Colonic mucosa (tissue), 4 donors: ENCODE measurements at places on chromosomes 12 and 14. TPM values are rescaled to one million over a fixed set of nuclear protein-coding genes. Genes with fewer than 3 reads are reported as not detected.

DNA sequence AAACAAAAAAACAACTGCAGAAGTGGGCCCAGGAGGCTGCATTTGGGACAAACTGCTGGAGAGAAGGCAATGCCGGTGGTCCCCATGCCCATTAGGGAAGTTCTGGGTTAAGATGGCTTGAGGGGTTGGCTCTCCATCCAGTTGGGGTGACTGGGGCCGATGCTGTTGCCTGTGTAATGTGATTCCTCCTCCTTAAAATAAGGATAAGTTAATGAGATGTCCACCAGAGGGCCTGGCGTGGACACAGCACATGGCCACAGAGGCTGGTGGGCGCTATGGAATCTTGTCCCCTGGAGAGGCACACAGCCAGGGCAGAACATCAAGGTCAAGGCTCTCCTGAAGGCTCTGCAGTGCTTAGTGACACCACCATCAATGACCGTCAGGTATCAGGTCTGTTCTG lies 1.0 kb upstream of the TESC start:
- no peaks in the 10 kb centered on the region for H3K36me3 ChIP-seq
- no peak for DNase-seq
- peaks cover 3% of the 10 kb centered on the region for H3K4me1 ChIP-seq
- peaks cover 31% of the 10 kb centered on the region for H3K27me3 ChIP-seq
- no peak overlapping the region for H3K4me3 ChIP-seq

DNA sequence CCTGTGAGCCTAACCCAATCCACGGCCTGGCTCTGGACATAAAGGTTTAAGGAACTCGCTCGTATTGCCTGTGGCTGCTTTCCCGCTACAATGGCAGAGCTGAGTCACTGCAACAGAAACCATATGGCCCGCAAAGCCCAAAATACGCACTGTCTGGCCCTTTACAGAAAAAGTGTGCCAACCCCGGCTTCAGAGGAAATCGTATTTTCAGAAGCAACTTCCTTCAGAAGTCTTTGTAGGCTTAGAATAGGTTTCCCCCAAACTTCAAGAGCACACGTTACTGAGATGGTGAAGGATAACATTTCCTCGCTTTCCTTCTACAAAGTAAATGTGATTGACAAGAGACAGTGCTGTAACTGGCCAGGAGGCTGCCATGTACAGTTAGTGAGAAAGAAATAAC lies 34.8 kb upstream of the TESC start:
- no peaks in the 10 kb centered on the region for H3K27me3 ChIP-seq
- H3K27ac ChIP-seq = no peak overlapping the region
- DNase-seq = no peak
- no peak overlapping the region for H3K4me3 ChIP-seq
- no peaks in the 10 kb centered on the region for H3K36me3 ChIP-seq

GRCh38 chr12:74415633-74416032 lies 122.0 kb upstream of the ATXN7L3B start:
- H3K27ac ChIP-seq = no peak overlapping the region
- no peak overlapping the region for H3K4me3 ChIP-seq
- no peaks in the 10 kb centered on the region for H3K27me3 ChIP-seq
- no peaks in the 10 kb centered on the region for H3K36me3 ChIP-seq
- DNase-seq = no peak

- no peak overlapping the region for H3K4me3 ChIP-seq
- H3K27me3 ChIP-seq = no peaks in the 10 kb centered on the region
- no peak for DNase-seq
- no peaks in the 10 kb centered on the region for H3K36me3 ChIP-seq
- H3K4me1 ChIP-seq = no peaks in the 10 kb centered on the region
These were observed 129.9 kb downstream of the WIF1 start for GRCh38 chr12:64991121-64991611.

- H3K27me3 ChIP-seq = no peaks in the 10 kb centered on the region
- no peak overlapping the region for H3K4me3 ChIP-seq
- H3K4me1 ChIP-seq = peaks cover 7% of the 10 kb centered on the region
- H3K36me3 ChIP-seq = no peaks in the 10 kb centered on the region
These were observed 17.8 kb downstream of the HDAC7 start for GRCh38 chr12:47801904-47802246.

GRCh38 chr14:87278415-87278814 lies 714.6 kb downstream of the GALC start:
- no peaks in the 10 kb centered on the region for H3K36me3 ChIP-seq
- no peaks in the 10 kb centered on the region for H3K4me1 ChIP-seq
- no peaks in the 10 kb centered on the region for H3K27me3 ChIP-seq
- no peak overlapping the region for H3K4me3 ChIP-seq
- H3K27ac ChIP-seq = no peak overlapping the region

- no peak overlapping the region for H3K27ac ChIP-seq
- no peak overlapping the region for H3K4me3 ChIP-seq
- H3K27me3 ChIP-seq = no peaks in the 10 kb centered on the region
- H3K4me1 ChIP-seq = no peaks in the 10 kb centered on the region
- H3K36me3 ChIP-seq = no peaks in the 10 kb centered on the region
- no peak for DNase-seq
These were observed 12.8 kb upstream of the GPX2 start for GRCh38 chr14:64955297-64955696.

- H3K27me3 ChIP-seq = no peaks in the 10 kb centered on the region
- no peak overlapping the region for H3K27ac ChIP-seq
- peaks cover 11% of the 10 kb centered on the region for H3K4me1 ChIP-seq
These were observed 161.9 kb upstream of the PLEKHG7 start for GRCh38 chr12:92540782-92541423.

GRCh38 chr12:22122359-22122758 lies 76.3 kb downstream of the CMAS start:
- no peaks in the 10 kb centered on the region for H3K4me1 ChIP-seq
- H3K36me3 ChIP-seq = no peaks in the 10 kb centered on the region
- H3K4me3 ChIP-seq = no peak overlapping the region
- no peak for DNase-seq
- H3K27ac ChIP-seq = no peak overlapping the region

DNA sequence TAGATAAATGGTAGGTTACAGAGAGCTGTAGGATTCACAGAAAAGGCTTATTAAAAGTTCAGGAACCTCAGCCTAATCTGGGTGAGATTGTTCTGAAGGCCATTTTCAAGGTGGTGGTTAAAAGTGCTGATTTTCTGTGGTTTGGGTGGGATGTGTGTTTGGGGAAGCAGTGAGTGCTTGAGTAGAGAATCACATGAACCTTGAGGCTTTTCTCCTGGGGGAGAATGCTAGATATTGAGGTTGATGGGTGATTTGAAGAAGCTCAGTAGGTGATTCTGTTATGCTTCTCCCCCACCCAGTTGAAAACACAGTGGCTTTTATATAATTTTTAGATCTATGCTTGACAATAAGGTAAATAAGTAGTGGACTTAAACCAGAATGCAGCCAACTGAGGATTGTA lies 420.9 kb downstream of the PCNX1 start:
- no peak overlapping the region for H3K27ac ChIP-seq
- DNase-seq = no peak

DNA sequence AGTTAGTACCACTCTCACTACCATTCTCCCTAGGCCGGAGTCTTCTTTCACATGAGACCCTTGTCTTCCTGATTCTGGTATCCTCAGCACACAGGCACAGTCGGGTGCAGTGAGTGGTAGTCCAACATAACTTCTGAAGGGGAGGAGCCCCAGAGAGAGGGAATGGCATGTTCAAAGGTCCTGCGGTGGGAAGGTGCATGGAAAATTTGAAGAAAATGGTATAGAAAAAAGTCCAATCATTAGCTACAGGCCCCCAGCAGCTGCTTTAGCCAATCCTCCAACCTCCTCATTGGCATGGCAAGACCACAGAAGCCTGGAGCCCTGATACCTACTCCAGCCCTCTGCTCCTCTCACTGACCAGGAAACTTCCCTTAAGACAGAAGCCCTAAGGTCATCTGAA lies 96.6 kb downstream of the ZFP36L1 start:
- no peaks in the 10 kb centered on the region for H3K27me3 ChIP-seq
- no peak overlapping the region for H3K27ac ChIP-seq
- H3K4me1 ChIP-seq = no peaks in the 10 kb centered on the region
- no peak for DNase-seq

GRCh38 chr14:40133463-40133862 lies 701.2 kb upstream of the FBXO33 start:
- no peaks in the 10 kb centered on the region for H3K27me3 ChIP-seq
- H3K36me3 ChIP-seq = no peaks in the 10 kb centered on the region
- no peak overlapping the region for H3K4me3 ChIP-seq
- H3K4me1 ChIP-seq = no peaks in the 10 kb centered on the region
- no peak for DNase-seq
- no peak overlapping the region for H3K27ac ChIP-seq

DNA sequence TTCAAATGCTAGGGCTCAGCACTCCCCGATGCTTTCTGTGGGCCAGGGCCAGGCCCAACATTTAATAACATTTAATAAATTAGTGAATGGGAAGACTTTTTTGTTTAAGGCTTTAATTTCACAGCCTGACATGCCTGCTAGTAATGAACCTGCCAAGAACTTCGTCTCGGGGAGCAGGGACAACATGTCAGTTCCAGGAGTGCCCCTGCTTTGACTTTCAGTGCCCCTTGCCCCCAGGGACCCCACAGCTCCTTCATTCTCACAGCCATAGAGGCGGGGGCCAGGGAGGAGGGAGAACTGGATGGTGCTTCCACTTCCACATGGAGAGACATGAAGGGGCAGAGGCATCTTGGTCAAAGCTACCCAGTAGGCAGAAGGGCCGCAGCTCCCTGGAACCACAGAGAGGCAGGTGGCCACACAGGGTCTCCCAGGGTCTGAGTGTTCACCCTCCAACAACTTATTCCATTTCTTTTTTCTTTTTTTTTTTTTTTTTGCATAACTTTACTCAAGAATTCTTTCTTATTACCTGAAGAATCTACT lies 66.0 kb upstream of the DDX11 start:
- no peaks in the 10 kb centered on the region for H3K4me1 ChIP-seq
- no peak overlapping the region for H3K27ac ChIP-seq
- H3K36me3 ChIP-seq = no peaks in the 10 kb centered on the region
- H3K4me3 ChIP-seq = no peak overlapping the region
- H3K27me3 ChIP-seq = no peaks in the 10 kb centered on the region

GRCh38 chr12:4107436-4107878 lies 166.1 kb upstream of the CCND2 start:
- DNase-seq = peak; percentile 70
- no peak overlapping the region for H3K27ac ChIP-seq
- no peaks in the 10 kb centered on the region for H3K36me3 ChIP-seq
- H3K4me1 ChIP-seq = no peaks in the 10 kb centered on the region

GRCh38 chr12:16095531-16096110 lies 181.9 kb downstream of the SLC15A5 start:
- no peak for DNase-seq
- H3K27me3 ChIP-seq = no peaks in the 10 kb centered on the region
- no peak overlapping the region for H3K27ac ChIP-seq

- no peak overlapping the region for H3K4me3 ChIP-seq
- H3K4me1 ChIP-seq = no peaks in the 10 kb centered on the region
- no peak for DNase-seq
- H3K27me3 ChIP-seq = no peaks in the 10 kb centered on the region
These were observed 51.9 kb downstream of the BICD1 start for GRCh38 chr12:32158525-32158924.

GALNT6 gene
- total RNA-seq = 24.7 TPM

TCTN2 gene
- total RNA-seq = 7.3 TPM

FOXN4 gene
- total RNA-seq = not detected

PLEKHA5 gene
- total RNA-seq = 32.7 TPM
